ENCODE measurements at places on chromosomes 5 and 9.

GRCh38 chr5:100409660-100410151 lies 125.5 kb upstream of the FAM174A start:
- DNase-seq: no peak

DNA sequence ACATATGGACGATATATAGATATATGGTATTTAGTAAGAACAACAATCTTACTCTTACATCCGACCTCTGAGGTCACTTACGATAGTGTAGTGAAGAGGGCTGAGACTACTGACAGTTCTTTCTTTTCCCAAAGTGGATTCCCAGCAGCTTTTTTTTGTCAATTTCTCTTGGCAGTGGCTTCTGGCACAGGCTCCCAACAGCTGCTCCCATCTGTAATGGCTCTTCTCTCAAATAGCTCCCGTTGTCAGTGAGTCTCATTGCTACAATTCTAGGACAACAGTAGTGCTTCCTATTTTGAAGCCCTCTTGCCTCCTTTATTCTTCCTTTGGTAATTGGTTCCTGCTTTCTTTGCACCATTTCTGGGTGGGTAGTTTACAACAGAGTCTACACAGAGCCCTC lies 68.4 kb downstream of the SLC25A46 start:
- DNase-seq: no peak

- no peak for DNase-seq
Observed at GRCh38 chr5:123579410-123579809, 67.4 kb downstream of the CSNK1G3 start.

- DNase-seq: no peak
Observed at GRCh38 chr5:39850291-39850690, 425.5 kb upstream of the DAB2 start.

DNA sequence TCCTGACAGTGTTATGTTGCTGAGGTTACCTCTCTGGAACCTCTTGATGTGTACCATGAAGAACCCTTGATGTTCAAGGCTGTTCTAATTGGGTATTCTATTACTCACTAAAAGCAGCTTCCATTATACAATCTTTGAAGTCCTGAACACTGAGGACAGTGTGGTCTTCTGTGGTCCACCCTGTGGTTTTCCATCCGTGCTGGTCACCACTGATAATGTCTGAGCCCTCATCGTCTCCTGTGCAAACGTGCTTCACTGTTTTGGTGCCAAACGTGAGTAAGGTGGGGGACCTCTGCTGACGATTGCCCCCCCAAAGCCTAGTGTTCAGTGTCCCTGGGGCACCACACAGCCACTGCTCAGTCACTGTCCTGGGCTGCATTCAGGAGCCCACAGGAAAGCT lies 259.7 kb upstream of the ANKRD55 start:
- no peak for DNase-seq

DNA sequence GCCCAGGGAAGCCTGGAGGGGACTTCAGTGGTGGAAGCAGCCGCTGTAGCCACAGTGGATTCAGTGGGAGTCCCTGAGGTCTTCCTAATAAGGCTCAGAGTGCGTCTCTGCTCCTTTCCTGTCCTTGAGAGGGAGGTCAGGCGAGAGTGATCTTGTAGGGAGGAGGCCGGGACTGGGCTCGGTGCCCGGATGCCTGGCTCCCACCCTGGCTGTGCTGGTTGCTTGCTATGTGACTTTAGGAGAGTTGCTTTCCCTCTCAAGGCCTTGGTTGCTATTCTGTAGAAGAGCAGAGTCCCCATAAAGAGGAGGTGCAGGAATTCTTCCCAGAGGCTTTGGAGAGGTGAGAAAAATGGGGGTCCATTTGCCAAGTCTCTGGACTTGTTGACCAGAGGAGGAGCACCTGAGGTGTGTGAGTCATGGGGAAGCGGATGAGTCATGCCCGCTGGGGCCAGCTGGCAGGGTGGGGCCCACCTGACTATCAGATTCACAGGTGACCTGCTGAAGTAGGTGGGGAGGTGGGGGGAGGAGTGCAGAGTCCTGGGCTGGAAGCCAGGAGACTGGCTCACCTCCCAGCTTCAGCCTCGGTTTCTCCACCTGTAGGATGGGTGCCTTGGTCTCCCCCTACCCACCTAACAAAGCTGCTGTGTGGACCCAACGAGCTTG lies 13.8 kb downstream of the GSN start:
- no peak for DNase-seq

GRCh38 chr5:148343046-148343407 lies 7.7 kb downstream of the SPINK9 start:
- no peak for DNase-seq

GRCh38 chr5:113171520-113171919 lies 194.9 kb downstream of the DCP2 start:
- DNase-seq: no peak

- DNase-seq: no peak
Observed at GRCh38 chr9:111458139-111459009, 25.8 kb downstream of the ECPAS start.

GRCh38 chr5:9615331-9615730 lies 14.8 kb downstream of the TAS2R1 start:
- no peak for DNase-seq

Measured in CD4-positive, alpha-beta T cell treated with Interleukin-21 for 1 hour (primary cell).